ENCODE measurements at places on chromosomes 3 and 15.
A peak's percentile ranks its signal among the peaks of the same experiment; 100 is the strongest.

GRCh38 chr3:139655909-139656595 is 21.7 kb downstream of the NMNAT3 start:
- DNase-seq = no peak

- DNase-seq = no peak
Observed at GRCh38 chr3:56761887-56762651, 39.7 kb downstream of the ARHGEF3 start.

- no peak for DNase-seq
Observed at GRCh38 chr3:39189150-39189958, 3.0 kb downstream of the XIRP1 start.

- no peak for DNase-seq
Observed at GRCh38 chr3:34365231-34365630, 566.8 kb downstream of the PDCD6IP start.

DNA sequence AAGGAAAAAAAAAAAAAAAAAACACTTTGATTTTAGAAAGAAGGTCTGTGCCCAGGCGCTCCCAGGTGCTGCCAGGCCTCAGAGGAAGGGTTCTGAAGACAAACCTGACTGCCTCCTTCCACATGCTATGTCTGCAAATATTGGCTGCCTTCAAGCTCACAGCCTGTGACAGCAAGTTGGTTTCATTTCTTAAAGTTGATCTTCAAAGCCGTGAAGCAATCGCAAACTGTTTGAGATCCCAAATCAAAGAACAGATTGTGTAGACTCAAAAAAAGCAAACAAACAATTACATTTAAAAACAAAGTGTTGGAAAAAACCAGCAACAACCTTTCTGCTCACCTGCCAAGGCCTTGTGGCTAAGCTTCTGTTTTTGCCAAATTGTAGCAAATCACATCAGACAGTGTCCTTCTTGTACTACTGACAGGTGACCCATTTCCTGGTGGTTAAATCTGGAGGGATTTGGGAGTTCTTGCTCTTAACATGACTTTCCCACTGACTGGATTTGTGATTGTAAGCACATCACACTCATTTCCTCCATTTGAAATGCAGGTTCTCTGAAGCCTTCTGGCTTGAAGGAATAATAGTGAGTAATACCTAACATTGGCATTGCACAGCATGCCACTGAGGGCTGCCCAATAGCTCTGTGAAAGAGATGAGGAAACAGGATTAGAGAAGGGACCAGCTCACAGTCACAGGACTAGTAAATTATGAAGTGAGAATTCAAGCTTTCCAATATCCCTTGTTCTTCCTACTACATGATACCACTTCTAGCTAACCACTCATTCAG is 502.4 kb downstream of the LPP start:
- DNase-seq = no peak

DNA sequence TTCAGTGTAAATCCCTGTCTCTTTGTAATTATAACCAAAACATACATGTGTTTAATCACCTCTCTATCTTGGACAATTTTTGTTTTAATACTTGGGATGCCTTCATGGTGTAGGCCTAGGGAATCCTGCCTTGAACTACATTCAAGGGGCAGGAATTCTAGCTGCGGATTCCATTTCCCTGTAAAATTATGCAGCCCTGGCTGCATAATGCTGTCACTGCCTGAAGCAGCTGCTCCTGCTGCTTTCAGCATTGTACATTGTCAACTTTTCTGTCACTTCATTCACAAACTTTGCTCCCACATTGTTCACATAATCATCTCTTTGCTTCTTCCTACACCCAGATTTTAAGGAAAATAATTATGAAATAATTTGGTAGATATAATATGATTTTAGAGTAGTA is 638.7 kb downstream of the RBMS3 start:
- DNase-seq = no peak

- no peak for DNase-seq
Observed at GRCh38 chr3:64878362-64878761, 190.6 kb upstream of the ADAMTS9 start.

GRCh38 chr15:40782609-40783227 is 12.9 kb downstream of the C15orf62 start:
- DNase-seq = peak; percentile 68

- no peak for DNase-seq
Observed at GRCh38 chr3:158494673-158495072, 76.3 kb upstream of the MLF1 start.

- no peak for DNase-seq
Observed at GRCh38 chr3:132753946-132754345, 31.7 kb upstream of the NPHP3 start.

DNA sequence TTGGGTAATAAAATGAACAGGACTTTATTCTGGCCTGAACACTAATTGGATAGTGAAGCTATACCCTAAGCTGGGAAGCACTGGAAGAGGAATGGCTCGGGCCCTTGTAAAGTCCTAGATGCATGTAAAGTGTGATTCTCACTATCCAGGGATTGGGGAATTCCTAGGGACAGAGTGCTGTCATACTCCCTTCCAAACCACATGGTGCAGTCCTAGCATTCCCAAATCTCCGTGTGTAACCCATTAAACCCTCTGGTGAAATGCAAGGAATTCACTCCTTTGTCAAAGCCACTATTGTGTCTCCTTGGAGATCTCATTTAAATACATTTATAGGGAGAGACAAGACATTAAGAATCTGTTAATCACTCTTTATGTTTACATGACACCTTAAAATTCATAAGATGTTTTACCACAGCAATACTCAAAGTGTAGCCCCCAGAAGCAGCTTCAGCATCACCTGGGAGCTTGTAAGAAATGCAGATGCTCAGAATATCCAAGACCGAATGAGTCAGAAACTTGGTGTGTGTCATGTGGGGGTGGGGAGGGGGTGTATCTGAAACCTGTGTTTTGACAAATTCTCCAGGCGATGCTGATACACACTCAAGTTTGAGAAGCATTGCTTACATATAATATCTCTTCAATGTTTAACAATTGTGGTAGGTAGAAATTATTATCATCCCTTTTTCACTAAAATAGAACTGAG is 121.8 kb upstream of the NPHP3 start:
- no peak for DNase-seq

DNA sequence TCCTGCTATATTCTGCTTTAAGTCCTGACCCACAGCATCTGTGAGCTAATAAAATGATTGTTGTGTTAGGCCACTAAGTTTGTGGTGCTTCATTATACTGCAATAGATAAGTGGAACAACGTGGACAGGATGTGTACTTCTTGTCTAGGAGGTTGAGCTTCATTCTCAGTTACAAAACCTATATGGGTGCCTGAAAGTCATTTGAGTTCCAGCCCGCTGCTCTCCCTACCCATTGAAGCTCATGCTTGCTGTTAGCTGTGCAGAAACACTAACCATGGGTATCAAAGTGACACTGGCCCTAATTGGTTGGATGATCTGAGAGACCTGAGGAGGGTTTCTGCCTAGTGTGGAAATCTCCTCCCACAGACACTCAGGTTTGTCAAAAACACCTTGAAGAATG is 357.2 kb downstream of the PDCD6IP start:
- no peak for DNase-seq

DNA sequence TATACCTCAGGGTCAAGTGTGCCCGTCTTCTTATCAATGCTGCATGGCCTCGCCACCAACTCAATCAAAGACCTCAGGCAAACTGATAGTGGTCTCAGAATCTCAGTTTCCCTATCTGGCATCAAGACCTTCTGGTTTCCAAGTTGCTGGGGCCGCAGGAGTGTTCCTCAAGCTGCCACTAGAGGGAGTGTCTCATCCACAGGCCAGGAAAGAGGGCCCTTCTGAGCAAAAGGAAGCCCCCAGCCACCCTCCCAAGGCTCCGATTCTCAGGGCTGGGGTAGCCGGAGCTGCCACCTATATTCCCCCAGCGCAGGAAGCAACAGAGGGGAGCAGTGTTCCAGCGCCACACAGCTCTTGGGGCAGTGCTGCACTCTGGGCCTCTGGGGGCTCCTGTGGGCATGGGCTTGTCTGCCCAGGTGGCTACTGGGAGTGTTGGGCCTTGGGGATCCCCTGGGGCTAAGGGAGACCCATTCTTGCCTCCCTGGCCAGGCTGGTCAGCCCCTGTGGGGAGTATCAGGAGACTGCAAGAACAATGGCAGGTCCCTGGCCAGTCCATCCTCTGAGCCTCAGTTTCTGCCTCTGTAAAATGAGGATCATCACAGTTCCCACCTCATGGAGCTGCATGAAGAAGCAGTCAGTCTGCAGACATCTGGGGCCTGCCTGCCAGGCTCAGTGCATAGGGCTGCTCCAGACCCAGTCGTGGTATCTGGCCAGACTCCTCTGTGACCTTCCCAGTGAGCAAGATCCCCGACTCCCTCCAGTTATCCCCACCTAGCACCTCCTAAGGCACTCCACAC is 23.4 kb upstream of the SEC13 start:
- DNase-seq = peak; percentile 37

GRCh38 chr3:45778761-45779201 is 17.6 kb downstream of the SLC6A20 start:
- DNase-seq = no peak

DNA sequence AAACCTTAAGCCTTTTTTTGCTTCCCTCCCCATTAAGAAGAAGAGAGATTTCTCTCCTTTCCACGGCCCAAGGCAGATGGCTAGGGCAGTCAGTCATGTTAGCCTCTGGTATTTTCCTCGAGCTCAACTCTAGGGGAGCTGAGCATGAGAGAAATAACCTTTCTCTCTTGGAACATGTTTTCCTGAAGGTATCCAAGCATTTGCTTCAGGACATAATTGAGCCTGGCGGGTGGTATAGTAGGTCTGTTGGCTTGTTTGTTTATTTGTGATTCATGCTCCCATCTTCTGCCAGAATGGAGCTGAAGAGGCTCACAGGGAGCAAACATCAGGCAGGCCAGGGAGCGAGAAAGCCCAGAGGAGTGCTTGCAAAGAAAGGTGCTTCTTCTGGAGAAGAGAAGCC is 102.5 kb downstream of the MESD start:
- no peak for DNase-seq

- DNase-seq = no peak
Observed at GRCh38 chr3:141170678-141171295, 60.8 kb upstream of the PXYLP1 start.

DNA sequence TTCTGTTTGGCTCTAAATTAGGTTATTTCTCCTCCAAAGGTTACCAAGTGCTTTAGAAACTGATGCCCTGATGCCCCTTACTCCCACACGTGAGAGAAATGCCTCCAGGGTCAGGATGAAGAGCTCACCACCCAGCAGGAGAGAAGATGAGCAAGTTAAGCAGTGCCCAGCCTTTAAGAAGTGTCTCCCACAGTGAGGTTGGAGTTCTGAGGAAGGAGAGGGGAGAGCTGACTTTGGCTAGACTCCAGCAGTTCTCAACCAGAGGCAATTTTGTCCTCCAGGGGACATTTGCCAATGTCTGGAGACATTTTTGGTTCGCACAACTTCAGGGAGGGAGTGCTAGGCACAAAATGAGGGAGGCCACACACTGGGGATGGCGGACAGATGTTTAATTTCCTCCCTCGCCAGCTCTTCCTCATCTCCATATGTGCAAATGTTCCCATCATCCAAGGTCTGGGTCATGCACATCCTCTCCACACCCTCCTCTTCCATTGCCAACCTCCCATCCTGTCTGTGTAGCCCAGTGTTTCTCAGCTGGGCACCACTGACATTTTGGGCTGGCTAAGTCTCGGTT is 50.6 kb upstream of the SLC7A14 start:
- DNase-seq = no peak

DNA sequence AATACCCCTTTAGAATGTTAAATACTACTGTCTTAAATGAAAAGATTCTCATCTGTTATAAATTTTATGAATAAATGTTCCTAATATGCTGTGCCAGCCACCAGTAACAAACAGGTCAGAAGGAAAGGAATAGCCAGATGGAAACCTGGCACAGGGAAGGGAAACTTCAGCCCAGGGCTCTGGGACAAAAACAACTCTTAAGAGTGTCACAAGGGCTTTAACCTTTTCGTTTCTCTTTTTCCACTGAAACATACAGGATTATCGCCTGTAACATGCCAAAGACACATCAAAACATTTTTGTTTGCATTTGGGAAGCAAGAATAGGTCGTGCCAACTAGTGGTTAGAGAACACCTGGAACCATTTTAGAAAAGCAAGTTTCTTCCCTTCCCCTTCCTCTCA is 109.0 kb upstream of the NEDD4 start:
- DNase-seq = no peak

DNA sequence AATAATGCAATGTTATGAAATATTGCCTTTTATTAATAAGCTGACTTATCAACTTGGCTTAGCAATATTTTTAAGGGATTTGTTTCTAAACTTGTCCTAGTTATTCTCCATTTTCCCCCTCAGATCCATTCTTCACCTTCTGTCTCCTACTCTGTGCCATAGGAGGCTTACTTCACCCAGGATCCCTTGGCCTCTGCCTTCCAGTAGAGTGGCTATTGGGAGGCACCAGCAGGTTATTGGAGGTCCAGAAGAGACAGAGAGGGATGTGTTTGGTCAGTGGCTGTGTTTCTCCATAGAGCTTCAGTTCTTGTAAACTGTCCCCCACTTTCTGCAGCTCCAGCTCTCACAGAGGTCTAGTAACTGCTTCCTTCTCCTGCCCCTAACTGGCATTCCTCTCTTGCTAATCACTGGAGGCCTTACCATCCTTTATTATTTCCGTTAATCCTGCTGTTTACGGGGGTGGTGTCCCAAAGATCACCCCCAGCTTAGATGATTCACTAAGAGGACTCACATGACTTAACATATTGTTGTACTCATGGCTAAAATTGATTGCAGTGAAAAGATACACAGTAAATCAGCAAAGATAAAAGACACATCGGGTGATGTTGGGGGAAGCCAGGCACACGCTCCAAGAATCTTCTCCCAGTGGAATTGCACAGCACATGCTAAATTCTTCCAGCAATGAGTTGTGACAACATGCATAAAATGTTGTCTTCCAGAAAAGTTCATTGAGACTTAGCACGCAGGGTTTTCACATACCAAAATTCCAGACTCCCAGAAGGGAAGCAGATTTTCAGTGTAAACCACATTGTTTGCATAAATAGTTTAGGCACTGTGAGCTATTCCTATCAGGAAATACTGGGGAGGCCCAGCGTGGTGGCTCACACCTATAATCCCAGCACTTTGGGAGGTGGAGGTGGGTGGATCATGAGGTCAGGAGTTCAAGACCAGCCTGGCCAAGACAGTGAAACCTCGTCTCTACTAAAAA is 67.5 kb downstream of the RPL22L1 start:
- no peak for DNase-seq

DNA sequence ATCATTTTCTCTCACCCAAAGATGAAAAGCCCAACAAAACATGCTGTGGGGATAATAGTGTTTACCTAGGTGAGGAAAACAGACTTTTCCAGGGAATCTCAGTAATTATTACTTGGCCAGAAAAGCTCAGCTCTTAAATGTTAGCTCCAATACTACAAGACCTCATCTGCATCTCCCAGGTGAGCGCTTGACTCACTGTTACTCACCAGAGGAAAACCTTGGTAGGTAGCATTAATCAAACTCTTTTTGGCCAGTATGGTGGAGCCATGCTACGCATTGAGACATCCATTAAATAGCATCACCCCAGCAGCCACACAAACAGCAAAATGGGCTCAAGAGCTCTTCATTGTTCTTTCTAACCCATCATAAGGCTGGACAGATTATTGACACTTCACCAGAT is 99.0 kb downstream of the TIGIT start:
- DNase-seq = no peak

DNA sequence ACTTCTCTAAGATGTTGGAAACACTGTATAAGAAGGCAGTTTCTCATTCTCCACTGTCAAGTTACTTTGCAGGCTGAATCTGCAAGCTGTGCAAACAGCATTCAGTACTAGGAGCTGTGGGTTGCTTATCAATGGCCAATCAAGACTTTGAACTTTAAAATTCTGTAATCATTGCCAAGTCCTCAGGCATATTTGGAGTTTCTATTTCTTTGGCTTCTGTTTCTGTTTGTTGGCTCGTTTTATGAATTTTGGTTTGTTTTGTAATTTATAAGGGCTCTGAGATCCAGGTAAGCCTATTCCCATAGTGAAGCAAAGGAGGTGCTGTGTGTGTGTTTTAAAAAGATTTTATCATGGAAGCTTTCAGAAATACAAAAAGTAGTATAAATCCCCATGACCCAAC is 32.1 kb downstream of the TLNRD1 start:
- DNase-seq = no peak
